ENCODE measurements at places on chromosomes 6 and 20.

GRCh38 chr6:79215213-79215824, 19.2 kb downstream of the HMGN3 start:
- DNase-seq, result no peak

GRCh38 chr6:99393698-99394531, at the start of gene COQ3:
TSS of gene COQ3 (minus strand) at chr6:99394195. CDS start at chr6:99394179, 16 bp downstream.
- peak; percentile 49 for DNase-seq

DNA sequence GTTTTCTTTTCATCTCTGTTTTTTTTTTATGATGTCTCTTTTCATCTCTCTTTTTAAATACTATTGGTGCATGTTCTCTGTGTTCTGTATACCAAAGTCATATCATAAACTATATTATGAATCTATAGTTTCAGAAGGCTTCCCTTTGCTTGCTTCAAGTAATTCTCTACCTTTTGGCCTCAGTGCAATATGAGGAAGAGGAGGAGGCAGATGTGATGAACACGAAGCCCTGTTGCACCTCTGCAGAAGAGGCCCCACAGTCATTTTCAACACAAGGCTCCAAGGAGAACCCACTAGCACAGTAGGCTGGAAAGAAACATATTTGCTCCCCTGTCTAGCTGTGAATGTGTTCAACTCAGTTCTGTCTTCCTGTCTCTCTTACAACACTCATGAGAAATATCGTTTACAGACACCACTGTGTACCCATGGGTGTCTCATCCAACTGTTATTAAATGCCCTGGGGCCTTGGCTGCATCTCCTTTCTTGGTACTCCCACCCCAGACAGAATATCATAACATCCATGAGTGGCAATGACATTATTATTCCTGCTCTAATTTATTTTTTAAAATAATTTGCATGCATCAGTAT, 122.6 kb upstream of the SHLD1 start:
- DNase-seq, result no peak

GRCh38 chr20:17863209-17863576, 105.4 kb downstream of the SNX5 start:
- no peak for DNase-seq

DNA sequence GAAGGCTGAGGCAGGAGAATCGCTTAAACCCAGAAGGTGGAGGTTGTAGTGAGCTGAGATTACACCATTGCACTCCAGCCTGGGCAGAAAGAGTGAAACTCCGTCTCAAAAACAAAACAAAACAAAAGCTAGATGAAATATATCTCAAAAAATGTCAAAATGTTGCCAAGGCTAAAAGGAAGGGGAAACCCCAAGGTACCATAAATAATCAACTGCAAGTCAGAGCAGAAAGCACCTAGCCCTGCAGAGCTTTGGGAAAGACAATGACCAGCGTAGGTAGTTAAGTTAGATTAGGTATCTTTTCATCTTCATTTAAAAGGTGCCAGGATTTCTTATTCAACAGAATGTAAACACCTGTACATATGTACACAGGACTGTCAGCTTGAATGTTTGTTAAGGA, 33.0 kb downstream of the AKIRIN2 start:
- DNase-seq, result no peak

DNA sequence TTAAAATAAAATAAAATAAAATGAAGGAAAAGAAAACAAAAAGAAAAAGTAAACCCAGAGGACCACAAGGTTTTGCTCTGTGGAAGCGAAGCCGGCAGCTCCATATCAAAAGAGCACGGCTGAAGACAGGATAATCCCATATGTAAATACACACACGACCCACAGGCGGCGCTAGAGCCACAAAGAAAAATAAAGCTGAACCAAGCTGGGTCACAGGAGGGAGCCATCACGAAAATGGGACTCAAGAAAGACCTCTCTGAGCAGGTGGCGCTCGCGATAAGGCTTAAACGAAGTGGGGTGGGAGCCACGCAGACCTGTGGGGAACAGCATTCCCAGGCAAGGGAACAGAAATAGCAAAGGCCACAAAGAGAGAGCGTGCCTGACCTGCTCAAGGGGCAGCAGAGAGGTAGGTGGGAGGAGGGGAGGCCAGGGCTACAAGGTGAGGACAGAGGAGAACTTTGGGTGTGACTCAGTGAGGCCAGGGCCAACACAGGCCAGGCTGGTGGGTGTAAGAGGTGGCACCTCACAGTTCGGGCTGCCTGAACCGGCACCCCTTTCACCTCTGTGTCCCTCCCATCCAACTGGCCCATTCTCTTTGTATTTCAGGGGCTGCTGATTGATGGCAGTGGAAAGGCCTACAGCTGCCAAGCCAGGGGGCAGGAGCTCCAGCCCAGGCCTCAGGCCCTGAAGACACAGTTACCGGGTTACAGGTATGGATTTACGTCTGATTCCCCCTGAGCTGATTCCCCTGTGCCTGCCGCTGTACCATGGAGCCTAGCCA, 26.0 kb downstream of the PTGIS start:
- peak; percentile 65 for DNase-seq

DNA sequence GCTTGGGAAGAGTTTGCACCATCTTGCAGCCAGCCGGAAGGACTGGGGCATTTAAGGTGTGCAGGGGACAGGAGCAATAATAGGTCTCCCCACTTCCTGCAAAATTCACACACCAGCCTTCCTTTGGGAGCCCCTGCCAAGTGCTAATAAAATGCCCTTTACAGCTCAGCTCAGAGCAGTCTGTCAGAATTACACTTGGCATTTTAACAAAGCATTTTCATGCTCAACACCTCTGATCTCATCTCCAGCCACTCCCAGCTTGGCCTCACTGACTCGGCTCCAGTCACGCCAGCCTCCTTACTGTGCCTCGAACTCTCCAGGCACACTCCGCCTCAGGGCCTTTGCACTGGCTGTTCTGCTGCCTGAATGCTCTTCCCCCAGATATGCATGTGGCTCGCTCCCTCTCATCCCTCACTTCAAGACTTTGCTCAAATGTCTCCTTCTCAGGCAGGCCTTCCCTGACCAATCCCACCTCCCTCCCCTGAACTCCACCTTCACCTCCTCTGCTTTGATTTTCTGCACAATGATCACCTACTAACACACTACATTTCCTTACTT, 43.7 kb downstream of the GRM4 start:
- no peak for DNase-seq

DNA sequence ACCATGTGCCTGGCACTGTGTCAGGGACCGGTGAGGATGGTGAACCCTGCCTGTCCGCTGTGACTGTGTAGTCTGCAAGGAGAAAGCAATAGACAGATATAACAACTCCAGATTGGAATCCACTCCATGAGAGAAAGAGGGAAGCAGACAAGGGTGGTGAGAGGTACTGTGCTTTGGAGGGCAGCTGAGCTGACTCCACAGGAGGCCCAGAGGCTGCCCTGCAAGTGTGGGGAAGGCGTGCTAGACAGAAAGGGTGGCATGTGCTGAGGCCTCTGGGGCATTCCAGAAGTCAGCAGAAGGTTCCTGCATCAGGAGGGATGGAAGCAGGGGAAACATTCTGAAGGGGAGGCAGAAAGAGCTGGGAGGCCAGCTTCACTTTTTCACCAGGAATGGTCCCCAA, 39.3 kb upstream of the APCDD1L start:
- DNase-seq, result no peak

GRCh38 chr6:72890671-72891070, 268.8 kb downstream of the KCNQ5 start:
- DNase-seq, result no peak

DNA sequence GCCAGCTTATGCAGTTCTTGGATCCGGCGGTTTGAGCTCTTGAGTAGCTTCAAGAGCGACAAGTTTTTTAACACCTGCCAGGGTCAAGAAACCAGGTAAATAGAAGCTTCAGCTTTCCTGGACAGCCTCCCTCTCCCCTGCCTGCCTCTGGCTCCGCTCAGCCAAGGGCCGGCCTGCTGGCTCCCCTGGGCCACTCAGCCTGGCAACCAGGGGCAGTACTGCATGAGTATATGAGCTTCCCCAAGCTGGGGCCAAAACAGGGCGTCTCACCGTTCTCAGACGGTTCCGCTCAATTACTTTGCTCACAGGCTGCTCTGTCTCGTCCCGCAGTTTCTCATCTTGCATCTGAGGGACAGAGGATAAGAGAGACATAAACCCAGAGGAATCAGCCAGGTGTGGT, 856 bp downstream of the TP53TG5 start:
- no peak for DNase-seq

DNA sequence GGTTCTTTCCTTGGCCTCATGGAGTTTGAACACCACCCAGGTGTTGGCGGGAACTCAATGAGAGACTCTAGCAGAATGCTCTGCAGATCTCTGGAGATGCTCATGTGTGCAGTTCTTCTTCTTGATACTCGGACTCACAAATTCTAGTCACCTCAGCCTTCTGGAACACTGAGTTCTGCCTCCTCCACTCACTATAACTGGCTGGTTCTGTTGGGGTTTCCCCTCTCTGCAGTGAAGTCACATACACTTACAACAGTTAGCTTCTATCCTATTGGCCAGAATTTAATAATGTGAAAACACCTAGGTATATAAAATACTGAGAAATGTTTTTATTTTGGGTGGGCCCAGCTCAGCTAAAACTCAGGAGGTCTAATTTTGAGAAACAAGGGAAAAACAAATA, 109.6 kb upstream of the HIVEP1 start:
- DNase-seq, result no peak

- DNase-seq, result no peak
These were observed 40.2 kb upstream of the GCM1 start for GRCh38 chr6:53188833-53189232.

DNA sequence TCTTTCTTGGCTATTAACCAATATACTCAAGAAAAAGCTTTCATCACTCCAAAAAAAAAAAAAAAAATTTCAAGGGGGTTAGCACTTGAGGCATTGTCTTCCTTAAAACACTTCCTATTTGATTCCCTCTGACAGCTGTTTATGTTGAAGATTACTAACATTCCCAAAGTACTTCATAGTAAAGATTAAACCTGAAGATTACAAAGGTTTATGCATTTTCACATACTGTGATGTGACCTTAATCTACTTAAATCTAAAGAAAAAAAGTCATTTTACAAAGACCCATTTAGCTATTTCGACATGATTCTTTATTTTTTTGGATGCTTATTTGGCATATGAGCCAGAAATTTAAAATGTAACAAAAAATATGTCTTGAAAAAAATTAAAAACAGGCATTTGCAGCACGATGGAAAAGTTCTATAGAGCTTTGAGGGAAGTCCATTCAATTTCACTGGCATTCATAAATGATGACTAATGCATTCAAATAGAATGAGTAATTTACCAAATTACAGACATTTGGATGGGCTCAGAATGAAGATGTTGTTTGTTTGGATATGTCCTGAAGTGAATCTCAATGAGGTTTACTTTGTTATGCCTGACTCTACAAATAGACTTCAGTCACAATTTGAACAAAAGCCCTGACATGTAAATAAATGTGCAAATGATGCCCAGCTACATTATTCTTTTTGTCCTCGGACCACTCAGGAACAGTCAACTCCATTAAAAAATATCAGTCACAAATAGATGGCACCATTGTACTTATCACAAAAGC, 674.6 kb upstream of the MARCKS start:
- no peak for DNase-seq

DNA sequence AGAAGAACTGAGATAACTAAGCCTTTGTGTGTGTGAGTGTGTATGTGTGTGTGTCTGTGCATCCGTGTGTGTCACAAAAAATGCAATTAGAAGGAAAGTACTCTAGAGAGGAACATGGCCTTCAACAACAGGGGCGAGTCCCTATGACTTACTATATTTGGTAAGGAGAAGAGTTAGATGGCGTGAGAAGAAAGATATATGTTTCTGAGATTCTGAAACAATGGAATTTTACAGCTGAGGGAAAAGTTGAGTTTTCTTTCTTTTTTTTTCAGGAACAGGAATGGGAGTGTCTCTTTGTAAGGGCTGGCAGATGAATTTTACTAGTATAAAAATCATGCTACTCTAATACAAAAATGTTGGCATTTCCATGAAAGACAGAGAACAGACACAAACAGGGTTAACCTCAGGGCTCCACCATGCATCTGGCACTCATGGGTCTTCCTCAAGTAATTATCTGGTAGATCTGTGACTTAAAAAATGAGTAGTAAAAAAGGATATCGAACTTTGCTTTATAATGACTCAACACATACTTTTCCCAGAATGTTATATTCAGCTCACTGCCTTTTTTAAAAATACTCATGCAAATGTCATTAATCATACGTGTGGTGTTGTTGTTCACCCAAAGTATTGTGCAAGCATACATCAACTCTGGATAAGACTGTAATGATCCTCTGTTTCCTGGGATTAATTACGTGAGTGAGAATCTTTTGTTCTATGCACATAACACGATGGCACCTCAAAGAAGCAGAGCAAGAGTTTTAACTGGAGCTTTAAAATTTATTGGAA, 12.8 kb upstream of the SASH1 start:
- no peak for DNase-seq

DNA sequence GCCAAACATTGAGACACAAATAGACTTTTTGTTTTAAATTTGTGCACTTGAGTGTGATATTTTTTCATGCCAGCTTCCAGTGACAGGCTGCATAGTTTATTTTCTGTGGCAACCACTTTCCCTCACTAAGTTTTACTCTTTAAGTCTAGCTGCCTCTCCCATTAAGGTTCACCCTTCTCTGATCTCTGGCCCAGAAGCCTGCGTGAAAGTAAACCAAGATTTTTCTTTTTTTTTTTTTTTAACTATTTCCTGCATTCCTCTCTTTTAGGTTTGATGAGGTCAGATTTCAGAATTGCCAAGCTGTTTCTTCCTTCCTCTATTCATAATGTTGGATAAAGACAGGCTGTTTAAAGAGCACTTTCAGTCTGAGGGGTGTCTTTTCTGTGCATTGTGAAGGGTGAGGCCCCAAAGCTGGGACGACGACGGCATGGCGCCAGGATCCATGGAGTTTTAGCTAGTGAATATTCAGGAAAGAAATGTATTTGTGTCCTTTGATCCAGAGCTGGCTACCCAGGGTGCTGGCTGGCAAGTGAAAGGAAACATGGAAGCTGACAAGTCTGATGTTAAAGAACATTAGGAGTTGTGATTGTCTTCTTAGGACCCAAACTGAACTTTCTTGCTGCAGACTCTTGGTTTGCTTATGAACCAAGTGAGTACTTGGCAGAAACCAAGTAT, 50.7 kb downstream of the DOK5 start:
- DNase-seq, result no peak

DNA sequence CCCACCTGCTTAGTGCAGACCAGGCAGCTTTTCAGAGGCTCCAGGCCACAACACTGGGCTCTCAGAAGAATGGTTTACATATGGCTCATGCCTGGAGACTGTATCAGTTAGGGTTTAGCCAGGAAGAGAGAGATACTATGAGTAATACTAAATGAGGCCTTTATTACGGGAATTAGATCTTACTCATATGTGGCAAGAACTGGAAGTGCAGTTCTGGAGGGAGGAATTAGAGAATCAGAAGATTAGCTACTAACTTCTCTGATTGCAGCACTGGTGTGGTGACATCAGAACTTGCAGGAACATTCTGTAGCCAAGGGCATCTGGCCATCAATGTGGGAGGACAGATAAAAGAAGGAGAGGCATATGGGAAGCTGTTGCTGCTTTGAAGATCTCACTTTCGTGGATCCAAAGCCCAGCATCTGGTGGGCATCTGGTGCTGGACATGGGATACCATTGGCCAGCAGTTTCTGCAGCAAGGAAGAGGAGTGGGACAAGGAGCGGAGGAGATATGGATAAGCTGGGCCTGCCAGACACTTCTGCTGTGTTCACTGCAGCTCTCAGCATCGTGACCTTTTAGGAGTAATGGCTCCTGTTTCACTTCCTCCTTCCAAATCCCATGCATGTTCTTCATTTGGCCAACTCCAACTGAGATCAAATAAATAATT, 248.5 kb downstream of the BTBD3 start:
- no peak for DNase-seq

- DNase-seq, result no peak
These were observed 169.5 kb downstream of the PAX1 start for GRCh38 chr20:21874921-21875320.
